ENCODE measurements at places on chromosomes 7 and 10.
A peak's percentile ranks its signal among the peaks of the same experiment; 100 is the strongest.

DNA sequence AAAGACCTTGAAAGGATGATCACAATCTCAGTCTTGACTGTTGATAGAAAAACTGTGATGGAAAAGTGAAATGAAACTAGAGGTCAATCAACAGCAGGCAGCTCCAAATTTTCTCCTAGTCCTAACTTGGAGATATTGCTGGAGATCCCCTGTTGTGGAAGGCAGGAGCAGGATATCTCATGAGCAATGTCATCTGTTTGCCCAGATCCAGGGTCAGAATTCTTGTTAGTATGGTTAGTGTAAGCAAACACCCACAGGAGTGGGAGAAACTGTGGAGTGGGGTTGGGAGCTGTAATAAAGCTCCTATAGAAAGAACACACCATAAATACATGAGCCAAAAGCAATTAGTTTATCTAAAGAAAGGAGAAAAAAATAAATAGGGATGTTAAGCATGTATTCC, 169.0 kb downstream of the AKR1D1 start:
- no peak for DNase-seq

GRCh38 chr7:4725014-4725849, 43.1 kb downstream of the FOXK1 start:
- DNase-seq: peak; percentile 93

GRCh38 chr7:6340241-6340640, 67.8 kb upstream of the CYTH3 start:
- DNase-seq: no peak

DNA sequence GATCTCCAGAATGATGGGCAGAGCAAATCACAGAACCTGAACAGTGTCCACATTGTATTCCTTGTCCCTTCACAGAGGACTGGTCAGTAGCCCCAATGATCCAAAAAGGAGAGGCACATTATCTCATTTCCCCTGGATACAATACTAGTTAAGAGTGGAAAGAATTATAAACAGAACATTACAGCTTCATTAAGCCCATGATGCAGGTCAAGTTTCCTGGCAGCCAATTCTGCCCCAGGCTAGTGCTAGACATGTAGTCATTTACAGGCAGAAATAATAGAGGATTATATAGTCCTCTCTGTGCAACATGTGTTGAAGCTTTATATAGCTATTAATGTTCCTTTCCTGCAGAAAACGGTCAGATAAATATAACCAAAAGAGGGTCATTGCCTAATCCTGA, 124.3 kb upstream of the WNT16 start:
- no peak for DNase-seq

- DNase-seq: no peak
These were observed 383.1 kb downstream of the SORCS3 start for GRCh38 chr10:105024184-105024583.

- no peak for DNase-seq
These were observed 194.0 kb upstream of the MGMT start for GRCh38 chr10:129272866-129273650.

- peak; percentile 32 for DNase-seq
These were observed 28.6 kb upstream of the SAR1A start for GRCh38 chr10:70198696-70199466.

- DNase-seq: peak; percentile 59
These were observed 428.4 kb downstream of the GFRA1 start for GRCh38 chr10:115844591-115844990.

- DNase-seq: peak; percentile 54
These were observed 8.4 kb upstream of the LGI1 start for GRCh38 chr10:93749218-93749799.

DNA sequence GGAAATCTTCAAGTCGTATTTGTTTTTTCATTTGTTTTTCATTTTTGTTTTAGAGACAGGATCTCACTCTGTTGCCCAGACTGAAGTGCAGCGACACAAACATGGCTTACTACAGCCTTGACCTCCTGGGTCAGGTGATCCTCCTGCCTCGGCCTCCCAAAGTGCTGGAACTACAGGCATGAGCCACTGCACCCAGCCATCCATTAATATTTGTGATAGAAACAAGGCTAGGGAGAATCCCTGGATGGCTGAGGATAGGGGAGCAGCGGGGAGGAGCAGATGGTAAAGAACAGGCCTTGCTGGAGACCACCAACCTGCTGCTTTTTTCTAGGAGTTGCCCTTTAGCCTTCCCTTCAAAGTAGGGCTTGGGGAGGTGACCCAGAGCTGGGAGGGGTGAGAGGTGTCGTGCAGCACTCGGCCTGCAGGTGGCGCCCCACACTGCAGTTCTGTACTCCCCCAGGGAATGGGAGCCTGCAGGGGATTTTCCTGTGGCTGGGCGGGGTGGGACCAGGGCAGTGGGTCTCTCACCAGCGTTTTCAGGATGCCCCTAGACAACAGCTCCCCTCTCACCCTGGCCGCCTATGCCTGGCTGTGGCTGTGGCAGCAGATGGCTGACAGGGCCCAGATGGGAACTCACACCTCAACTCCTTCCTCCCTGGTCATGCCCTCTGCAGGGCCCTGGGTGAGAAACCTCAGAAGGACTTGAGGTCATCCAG, 12.6 kb upstream of the CDH23 start:
- peak; percentile 41 for DNase-seq

DNA sequence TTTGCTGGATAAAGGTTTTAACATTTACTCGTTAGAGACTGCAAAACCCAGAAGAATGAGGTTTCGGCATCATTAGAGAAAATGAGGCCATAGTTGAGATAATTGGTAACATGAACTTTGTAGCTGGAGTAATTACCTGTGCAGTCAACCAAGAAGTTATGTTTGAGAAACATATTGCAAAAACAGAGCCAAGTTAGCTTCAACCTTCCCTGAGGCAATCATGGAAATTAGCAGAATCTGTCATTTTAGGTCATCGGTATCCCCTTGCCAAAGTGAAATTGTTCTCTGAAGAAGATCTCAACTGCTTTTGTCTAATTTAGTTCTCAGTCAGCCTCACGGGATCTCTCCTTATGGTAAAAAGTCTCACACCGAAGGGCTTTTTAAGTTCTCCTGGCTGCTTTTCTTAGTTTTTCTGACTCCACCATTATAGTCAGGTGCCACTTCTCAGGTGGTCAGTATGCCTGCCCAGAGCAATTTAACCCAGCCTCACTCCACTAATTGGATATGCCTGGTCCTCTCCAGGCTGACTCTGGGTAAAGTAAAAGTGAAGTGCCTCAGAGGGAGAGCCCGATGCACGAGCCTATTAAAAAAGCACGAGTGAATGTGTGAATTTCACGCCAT, 52.5 kb downstream of the NRCAM start:
- DNase-seq: no peak
